ENCODE measurements at places on chromosomes 16 and 17. TPM values are rescaled to one million over a fixed set of nuclear protein-coding genes. Genes with fewer than 3 reads are reported as not detected.

Gene TMIGD1
- not detected for total RNA-seq

Gene CCL15
- not detected for total RNA-seq

Gene PCGF2
- 116 TPM for total RNA-seq

DNA sequence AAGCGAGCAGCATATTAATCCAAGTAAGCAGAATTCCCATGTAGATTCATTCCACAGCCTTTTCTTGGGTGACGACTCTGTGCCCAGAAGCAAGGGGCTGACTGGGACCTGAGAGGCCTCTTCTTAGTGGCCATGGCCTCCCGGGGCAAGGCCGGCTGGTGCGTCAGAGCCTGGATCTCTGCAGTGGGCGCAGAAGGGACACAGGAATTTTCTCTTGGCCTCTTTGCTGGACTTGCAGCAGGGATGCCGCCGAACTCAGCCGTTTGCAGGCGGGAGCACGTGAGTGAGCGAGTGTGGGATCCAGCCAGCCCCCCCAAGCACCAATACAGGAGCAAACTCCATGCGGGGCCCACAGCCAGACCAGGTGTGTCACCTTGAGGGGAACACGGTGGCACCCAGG is 151.8 kb downstream of the RPTOR start:
- no peak overlapping the region for H3K4me3 ChIP-seq
- H3K4me1 ChIP-seq: peaks cover 69% of the 10 kb centered on the region
- no peaks in the 10 kb centered on the region for H3K27me3 ChIP-seq
- H3K36me3 ChIP-seq: peaks cover 9% of the 10 kb centered on the region

DNA sequence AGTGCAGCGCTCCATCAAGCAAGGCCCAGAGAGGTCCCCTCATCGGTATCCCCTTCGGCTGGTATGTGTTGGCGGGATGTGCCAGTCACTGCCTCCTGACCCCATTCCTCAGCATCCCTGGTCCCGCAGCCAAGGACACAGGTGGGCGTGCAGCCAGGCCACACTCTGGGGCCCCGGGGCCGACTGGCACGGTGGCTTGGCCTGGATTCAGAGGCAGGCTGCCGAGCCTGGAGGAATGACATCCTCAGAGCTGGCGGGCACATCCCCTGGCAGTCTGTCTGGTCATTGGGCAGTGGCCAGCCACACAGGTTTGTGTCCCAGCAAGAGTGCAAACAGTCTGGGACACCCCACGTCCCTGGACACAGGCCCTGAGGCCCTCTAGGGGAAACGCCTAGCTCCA is 111.1 kb downstream of the SDK2 start:
- peak overlapping the region; percentile 17 for H3K4me3 ChIP-seq
- no peak overlapping the region for H3K27ac ChIP-seq
- peaks cover 73% of the 10 kb centered on the region for H3K4me1 ChIP-seq
- H3K36me3 ChIP-seq: no peaks in the 10 kb centered on the region
- no peaks in the 10 kb centered on the region for H3K27me3 ChIP-seq
